ENCODE measurements at places on chromosomes 3 and 15. TPM values are rescaled to one million over a fixed set of nuclear protein-coding genes. Genes with fewer than 3 reads are reported as not detected.

The LOXL1 gene
- total RNA-seq: 2.9 TPM

The PTH1R gene
- not detected for total RNA-seq

The ITIH1 gene
- total RNA-seq: not detected

The ZKSCAN7 gene
- total RNA-seq: 1.7 TPM

The GREM1 gene
- not detected for total RNA-seq

The CACNA1D gene
- 0.57 TPM for total RNA-seq

The ZPLD1 gene
- not detected for total RNA-seq

The SEMA5B gene
- not detected for total RNA-seq

The ARPP21 gene
- not detected for total RNA-seq

The RLBP1 gene
- not detected for total RNA-seq

The ISG20 gene
- 124 TPM for total RNA-seq

The CLSTN2 gene
- not detected for total RNA-seq

The GUCA1C gene
- total RNA-seq: not detected

The KBTBD8 gene
- 12.0 TPM for total RNA-seq

The RBPMS2 gene
- 1.1 TPM for total RNA-seq

The TEX55 gene
- total RNA-seq: not detected

The ALDH1A3 gene
- total RNA-seq: not detected

The TMEM158 gene
- 0.25 TPM for total RNA-seq

The C3orf22 gene
- not detected for total RNA-seq

The STAG1 gene
- 46.9 TPM for total RNA-seq

The TM4SF1 gene
- 0.83 TPM for total RNA-seq

Measured in T-helper 17 cell (primary cell).